ENCODE measurements at places on chromosomes 1 and 21. TPM values are rescaled to one million over a fixed set of nuclear protein-coding genes. Genes with fewer than 3 reads are reported as not detected.

LCE3D gene
- total RNA-seq = not detected

DNA sequence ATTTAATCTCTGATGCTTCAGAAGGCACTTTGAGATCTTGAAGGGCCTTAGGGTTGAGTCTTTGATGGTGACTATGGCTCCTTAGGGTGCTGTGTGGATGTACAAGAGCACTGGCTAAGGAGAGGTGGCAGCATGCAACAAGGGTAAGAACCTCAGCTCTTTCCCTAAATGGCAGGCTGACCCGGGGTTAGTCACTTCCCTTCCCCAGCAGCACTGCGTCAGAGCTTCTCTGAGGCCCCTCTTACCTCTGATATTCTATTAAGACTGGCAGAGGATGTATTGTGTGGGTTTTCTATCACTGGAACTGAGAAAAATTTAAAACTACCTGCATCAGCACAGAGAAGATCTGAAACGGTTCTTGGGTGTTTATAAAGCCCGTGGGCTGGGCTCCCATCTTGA is 11.8 kb downstream of the C1orf116 start:
- DNase-seq = no peak

CD1B gene
- not detected for total RNA-seq

DNA sequence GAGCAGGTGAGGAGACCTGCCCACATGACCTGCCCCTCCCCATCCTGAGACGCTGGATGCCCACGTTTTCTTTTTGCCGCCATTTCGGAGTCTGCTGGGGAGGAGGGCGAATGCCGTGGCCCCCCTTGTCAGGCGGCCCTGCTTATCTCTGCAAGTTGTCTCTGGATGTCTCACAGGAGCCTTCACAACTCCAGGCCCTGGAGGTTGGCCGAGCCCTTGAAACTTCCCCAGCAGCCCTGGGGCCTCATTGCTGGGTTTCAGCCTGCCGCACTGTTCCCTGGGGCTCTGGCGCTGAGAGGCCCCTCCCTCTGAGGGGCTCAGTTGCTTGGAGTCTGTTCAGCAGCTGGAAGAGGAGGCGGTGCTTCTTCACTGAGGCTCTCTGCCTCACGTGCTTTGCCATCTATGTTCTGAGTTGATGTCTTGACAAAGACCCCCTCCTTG is 29.8 kb upstream of the ZBTB21 start:
- DNase-seq = no peak

DNA sequence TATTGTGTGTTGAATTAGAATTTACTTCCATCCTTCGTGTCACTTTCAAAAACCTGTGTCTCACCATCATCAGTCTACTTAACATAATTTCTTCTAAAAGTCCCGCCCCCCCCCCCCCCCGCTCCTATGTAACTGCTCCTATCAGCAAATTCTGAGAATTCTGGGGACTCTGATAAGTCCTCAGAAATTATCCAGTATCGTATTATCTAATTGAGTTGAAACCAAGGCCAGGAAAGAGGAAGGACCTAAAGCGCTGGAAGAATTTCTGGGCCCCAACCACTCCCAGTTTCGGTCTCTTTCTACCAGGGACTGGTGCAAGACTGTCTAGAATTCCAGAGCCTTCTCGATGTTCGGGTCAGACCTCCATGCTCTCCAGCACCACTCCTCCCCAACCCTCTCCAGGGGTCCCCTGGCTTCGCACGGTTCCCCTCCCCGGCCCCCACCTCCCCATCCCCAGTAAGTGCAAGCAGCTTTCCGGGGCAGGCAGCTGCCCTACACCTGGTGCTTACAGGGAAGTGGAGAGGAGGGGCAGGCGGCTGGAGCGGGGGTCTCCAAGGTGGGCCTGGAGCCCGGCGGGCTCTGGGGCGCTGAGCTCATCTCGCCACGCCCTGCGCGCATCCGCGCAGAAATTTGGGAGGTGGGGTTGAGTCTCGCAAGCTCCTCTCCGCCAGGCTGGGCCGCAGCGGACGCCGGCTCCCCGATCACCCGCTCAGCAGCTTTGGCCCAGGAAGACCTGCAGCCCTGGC is 16.0 kb upstream of the ZNF496 start:
- DNase-seq = no peak

DNA sequence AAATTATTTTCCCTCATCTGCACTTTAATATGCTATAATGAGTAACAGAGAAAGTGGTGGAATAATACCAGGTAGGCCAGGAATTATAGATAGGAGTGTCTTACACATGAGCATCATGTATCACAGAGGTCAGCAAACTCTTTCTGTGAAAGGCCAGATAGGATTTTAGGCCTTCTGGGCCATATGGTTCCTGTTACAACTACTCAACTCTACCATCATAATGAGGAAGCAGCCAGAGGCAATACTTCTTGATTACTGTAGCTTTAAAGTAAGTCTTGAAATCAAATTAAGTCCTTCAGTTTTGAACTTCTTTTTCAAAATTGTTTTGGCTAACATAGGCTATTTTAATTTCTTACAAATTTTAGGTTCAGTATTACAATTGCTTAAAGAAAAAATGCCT is 32.1 kb upstream of the IGSF3 start:
- DNase-seq = no peak

DNA sequence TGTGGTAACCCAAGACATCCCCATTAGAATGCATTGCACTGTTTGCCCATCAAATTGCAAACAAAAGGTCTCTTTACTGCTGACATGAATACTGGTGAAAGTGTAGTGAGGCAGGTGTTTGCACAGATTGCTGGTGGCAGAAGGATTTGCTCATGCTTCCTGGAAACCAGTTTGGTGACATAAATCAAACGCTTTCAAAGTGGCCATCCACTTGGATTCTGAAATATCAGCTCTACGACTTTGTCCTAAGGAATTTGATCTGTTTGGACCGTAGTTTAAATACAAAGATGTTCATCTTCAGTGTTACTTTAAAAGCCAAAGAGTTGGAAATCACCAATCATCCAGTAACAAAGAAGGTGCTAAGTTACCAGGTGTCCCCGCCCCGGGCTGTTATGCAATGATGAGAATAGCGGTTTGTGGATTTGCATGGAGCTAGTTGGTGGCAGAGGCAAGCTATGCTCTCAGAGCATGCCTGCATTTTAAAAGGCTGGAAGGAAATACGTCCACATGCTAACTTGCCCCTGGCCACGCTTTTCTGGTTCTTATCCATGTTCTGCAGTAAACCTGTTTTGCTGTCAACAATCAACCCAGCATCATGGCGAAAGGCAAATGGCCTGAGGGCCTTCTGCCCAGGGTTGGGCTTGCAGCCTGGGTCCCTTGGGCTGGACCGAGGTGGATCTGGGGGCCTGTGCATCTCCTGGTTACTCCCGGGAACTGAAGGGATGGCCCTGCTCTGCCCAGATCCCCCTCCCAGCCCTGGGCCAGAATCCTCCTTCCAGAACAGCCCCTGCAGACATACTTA is 49.2 kb downstream of the UMODL1 start:
- no peak for DNase-seq

DNA sequence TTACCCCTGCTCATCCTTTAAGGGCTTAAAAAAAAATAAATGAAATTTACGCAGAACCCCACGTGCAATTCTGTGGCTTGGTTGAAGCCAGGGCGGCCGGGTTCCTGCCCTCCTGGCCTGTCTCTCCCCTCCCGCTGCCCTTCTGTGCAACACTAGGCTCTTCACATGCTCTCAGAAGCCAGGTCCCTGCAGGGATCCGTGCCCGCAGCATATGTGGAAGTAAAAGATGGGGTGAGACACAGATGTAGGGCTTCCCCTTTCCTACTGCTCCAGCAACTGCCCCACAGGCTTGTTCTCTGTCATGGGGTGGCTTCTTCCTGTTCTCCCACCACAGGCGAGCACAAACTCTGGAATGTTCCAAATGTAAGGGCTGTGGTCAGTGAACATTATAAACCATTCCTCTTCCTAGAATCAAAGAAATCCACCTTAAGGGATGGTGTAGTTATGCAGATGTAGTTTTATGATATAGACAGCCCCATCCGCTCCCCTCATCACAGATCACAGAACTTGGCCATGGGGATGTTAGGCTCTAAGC is 535.4 kb downstream of the KIF26B start:
- no peak for DNase-seq

GRCh38 chr1:59015708-59016107 is 231.9 kb upstream of the JUN start:
- DNase-seq = peak; percentile 23

GRCh38 chr1:184504040-184504954 is 117.5 kb downstream of the C1orf21 start:
- DNase-seq = no peak

CEP104 gene
- 16.7 TPM for total RNA-seq

GRCh38 chr1:62462370-62462769 is 25.5 kb downstream of the USP1 start:
- DNase-seq = no peak

GRCh38 chr1:101364370-101365120 is 127.7 kb downstream of the S1PR1 start:
- DNase-seq = no peak

LORICRIN gene
- not detected for total RNA-seq

CD53 gene
- total RNA-seq = 26.6 TPM

- no peak for DNase-seq
These were observed 5.0 kb downstream of the PFKL start for GRCh38 chr21:44304877-44305293.

- DNase-seq = no peak
These were observed 71.0 kb downstream of the PTGS2 start for GRCh38 chr1:186609183-186609582.

- no peak for DNase-seq
These were observed 37.6 kb downstream of the RNF115 start for GRCh38 chr1:145786271-145786670.

ABCB10 gene
- 14.5 TPM for total RNA-seq

DNA sequence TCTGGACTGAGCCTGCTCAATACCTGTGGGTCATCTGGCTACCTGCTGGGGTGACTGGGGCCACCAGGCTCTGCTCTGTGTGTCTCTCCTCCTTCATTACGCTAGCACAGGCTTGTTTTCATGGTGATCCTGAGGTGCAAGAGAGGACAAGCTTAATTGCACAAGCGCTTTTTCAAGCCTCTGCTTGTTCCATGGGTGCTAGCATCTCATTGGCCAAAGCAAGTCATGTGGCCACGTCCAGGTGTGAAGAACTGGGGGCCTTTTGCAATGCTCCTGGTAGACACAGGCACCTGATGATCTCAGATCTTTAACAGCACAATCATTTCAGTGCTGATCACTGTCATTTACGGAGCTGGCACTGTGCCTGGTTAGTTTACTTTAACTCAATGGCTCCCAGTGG is 114.6 kb downstream of the KAZN start:
- DNase-seq = no peak

GRCh38 chr1:111190931-111191451 is 9.5 kb downstream of the DENND2D start:
- no peak for DNase-seq

GRCh38 chr1:6133146-6133895 is 46.8 kb downstream of the CHD5 start:
- no peak for DNase-seq

DNA sequence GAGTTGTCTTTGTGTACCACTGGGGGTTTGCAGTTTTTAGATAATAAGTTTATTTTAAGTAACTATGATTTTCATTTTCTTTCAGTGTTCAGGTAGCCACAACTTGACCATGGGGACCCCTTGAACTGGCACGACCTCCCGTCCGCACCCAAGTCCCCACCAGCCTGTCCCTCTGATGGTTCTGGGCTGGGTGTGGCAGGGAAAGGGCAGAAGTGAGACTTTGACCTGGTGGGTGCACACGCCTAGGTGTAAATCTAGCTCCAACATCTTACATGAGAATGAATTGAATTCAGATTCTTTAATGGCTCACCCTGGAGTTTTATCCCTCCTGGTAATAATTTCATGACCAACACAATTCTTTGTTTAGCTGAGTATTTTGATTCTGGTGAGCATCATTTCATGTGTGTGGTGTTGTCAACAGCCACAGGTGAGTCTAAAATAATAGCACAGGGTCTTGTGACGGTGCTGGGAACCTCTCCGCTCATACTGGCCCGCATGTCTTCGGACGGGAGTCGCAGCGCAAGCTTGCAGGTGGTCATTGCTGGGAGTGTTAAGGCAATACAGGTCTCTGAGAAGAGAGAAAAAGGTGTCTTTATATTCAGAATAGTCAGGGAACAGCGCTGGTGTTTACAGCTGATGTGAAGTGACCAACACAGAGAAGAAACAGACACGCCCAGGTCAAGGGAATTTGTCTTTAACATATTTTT is 50.8 kb upstream of the POFUT2 start:
- DNase-seq = peak; percentile 4

GRCh38 chr1:10556430-10557005 is 81.8 kb downstream of the PEX14 start:
- DNase-seq = no peak

- no peak for DNase-seq
These were observed 460.2 kb downstream of the KIF26B start for GRCh38 chr1:245615001-245615400.

DNA sequence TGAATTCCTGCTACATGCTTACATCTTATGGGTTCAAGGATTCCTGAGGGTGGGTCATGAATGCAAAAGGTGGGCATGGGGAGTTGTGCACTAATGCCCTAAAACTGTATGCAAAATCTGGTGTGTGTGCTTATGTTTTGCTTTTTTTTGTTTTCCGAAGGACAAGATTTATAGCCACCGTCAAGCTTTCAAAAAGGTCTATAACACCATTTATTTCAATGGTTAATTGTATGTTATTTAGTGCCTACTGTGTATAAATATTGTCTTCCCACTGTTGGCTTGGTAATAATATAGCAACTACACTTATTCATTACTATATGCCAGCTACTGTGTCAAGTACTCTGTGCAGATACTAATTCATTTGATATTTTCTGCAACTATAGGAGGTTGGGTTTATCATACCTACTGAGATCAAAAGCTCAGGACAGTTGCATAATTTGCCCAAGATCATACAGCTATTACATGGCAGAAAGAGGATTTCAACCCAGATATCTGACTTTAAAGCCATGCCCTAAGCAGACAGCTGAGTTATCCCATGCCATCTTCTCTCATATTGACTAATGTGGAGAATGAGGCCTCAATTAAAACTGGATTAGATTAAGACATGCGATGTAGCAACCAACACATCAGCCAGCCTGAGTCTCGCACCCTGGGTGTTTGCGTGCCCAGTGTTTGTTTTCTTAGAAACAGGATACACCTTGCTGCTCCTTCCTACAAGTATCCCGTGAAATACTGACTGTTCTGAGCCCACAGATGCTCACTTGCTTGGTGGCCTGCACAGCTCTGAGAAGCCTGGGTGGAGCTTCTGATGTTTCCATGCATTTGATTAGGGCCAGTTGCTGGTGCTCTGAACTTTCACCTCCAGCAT is 34.6 kb downstream of the GADD45A start:
- DNase-seq = no peak

SIPA1L2 gene
- total RNA-seq = 22.8 TPM

DNA sequence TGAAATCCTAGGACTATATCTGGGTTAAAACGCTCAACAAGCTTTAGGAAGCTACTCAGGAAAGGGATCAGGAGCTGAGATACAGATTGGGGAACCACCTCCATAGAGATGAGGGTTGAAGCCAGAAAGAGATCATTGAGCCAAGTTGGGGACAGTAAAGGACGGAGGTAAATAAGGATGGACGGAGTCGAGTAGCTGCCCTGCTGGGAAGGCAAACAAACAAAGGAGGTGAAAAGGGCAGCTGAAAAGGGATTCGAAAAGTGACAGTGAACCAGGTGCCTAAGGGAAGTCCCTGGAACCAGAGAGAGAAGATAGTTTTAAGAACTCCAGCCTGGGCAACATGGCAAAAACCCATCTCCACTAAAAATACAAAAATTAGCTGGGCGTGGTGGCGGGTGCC is 6.3 kb upstream of the CAMSAP2 start:
- DNase-seq = no peak

GRCh38 chr1:41679531-41679930 is 195.0 kb upstream of the EDN2 start:
- no peak for DNase-seq

- no peak for DNase-seq
These were observed 136.7 kb upstream of the HOOK1 start for GRCh38 chr1:59678040-59678439.

- no peak for DNase-seq
These were observed 24.9 kb downstream of the KLHDC7A start for GRCh38 chr1:18505666-18506065.

All from right lobe of liver (tissue), 6 donors.